ENCODE measurements at places on chromosomes 16 and 17.

GRCh38 chr17:74935585-74936469 lies at the start of gene OTOP3:
TSS of gene OTOP3 (plus strand) at chr17:74935898. CDS start at chr17:74935922, 24 bp downstream.
- DNase-seq = no peak

DNA sequence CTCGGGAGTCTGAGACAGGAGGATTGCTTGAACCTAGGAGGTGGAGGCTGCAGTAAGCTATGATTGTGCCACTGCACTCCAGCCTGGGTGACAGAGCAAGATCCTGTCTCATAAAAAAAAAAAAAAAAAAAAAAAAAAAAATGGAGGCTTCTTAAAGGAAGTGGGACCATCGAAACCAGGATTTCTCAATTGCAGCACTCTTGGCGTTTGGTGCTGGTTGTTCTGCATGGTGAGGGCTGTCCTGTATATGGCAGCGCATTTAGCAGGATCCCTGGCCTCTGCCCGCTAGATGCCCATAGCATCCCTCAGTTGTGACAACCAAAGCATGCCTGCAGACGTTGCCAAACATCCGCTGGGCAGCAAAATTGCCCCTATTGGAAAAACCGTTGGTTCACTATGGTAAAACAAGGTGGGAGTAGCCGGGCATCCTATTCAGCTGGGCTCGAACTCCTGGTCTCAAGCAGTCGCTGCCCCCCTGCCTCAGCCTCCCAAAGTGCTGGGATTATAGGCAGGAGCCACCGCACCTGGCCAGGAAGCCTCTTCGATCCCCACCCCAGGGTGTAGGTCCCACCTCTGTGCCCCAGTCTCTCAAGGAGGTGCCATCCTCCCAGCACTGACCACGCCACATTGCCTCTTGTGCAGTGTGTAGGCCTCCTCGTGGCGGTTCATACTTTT lies 6.5 kb upstream of the NPIPB7 start:
- DNase-seq = no peak

DNA sequence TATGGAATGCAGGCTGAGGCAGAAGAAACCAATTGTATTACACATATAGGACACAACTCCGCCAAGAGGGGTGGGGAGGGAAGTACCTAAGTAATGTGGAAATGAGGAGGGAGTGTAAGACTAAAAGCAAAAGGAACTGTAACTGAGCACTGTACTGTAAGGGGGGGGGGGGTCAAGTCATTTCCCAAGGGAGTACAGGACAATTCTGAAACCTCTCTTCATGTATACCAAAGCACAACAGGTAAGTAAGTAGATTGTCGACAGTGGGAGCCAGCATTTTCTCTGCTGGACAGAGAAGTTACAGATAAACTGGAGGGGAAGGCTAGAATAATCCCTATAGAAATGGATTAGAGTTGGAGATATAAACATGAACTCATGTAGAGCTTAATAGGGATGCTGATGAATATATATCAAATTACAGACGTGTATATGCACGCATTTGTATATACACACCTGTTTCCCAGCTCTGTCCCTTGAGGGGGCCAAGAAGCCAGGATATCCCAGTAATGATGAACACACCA lies 6.4 kb downstream of the USP22 start:
- DNase-seq = no peak

GRCh38 chr17:16243385-16243784 lies 26.4 kb downstream of the PIGL start:
- no peak for DNase-seq

GRCh38 chr17:66720027-66720426 lies 114.9 kb upstream of the CACNG5 start:
- no peak for DNase-seq

DNA sequence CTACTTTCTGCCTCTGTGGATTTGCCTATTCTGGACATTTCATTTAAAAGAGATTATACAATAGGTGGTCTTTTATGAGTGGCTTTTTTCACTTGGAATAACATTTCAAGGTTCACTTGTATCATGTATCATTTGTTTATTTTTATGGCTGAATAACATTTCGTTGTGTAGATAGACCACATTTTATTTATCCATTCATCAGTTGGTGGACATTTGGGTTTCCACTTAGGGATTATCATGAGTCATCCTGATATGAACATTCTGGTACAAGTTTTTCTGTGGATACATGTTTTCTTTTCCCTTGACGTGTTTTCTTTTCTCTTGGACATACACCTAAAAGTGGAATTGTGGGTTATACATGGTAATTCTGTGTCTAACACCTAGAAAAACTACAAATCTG lies 25.3 kb downstream of the PRSS54 start:
- DNase-seq = no peak

DNA sequence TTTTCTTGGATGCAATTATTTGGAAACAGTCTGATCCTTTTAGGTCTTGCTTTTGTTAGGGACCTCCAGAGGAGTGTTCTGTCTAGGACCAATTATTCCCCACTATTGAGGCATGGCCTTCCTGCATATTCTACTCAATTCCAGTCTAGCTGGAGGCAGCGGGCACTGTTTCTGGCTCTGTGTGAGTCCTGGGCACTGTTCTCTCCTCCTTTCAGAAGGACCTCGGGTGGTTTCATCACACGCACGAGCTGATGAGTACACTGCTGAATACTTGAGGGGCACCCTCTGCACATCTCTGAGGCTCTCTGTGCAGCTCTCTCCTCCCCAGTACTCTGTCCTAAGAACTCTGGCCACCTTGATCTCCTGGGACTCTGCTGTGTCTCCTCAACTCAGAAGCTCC lies 30.7 kb downstream of the DYNLL2 start:
- no peak for DNase-seq

GRCh38 chr16:52446080-52446479 lies 100.9 kb downstream of the TOX3 start:
- no peak for DNase-seq

DNA sequence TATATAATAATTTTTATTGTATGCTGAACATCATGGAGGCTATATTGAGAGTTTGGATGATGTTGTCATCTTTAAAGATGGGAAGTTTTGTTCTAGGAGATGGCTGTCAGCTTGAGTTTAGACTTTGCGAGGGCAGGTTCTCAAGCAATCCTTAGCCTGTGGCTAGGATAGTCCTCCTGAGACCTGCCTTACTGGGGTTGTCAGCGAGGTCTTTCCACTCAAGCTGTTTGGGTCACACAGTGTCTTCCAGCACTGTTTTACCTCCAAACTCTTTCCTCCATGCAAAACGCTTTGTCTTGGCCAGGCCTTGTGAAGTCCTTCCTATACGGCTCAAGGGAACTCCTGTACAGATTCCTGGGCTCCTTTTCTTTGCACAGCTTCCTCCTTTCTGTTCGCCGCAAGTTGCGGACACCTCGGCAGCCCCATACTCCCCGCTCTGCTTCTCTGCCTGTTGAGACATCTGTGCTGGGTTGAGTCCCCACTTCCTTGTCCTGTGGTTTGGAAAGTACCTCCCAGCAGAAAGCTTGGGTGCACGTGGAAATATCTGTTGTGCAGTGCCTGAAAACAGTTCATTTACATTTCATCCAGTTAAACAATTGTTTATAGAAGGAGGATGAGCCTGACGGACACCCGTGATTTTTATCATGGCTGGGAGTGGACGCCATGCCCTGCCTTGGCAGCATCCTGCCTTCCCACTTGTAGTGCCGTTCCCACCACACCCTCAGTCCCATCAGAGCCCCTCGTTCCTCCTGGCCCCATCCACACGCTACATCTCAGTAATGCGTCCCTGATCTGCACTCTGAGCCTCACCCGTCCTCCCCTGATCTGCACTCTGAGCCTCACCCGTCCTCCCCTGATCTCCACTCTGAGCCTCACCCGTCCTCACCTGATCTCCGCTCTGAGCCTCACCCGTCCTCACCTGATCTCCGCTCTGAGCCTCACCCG lies 55.0 kb upstream of the CBFA2T3 start:
- no peak for DNase-seq

- DNase-seq = no peak
Measured at GRCh38 chr16:57539072-57539796, 2.9 kb upstream of the CCDC102A start.

DNA sequence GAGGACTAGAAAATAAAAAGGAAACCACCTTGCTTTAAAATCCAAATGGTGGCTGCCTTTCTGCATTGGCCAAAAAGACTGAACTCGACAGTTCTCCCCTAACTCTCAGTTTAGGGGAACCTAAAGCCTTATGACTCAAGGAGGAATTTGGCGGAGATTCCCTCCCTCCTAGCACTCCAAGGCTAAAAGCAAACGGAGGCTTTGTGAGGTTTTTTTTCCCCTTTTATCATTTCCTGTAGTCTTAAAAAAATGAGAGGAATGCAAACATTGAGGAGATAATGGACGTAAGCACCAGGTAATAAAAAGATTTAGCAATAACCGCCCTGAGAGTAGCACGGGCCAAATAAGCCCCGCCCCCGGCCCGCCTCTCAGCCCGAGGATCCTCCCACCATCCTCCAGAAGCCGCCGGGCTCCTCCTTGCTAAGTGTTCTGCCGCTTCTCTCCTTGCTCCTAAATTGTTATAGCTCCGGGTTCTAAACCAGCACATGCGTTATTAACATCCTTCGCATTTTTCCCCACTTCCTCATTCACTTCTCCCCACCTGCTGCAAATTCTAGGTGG lies 5.8 kb upstream of the KIFC3 start:
- peak; percentile 94 for DNase-seq

- DNase-seq = no peak
Measured at GRCh38 chr17:77480509-77481215, 339.9 kb downstream of the SEC14L1 start.

GRCh38 chr17:39095309-39095686 lies 56.1 kb downstream of the PLXDC1 start:
- no peak for DNase-seq

GRCh38 chr16:61987474-61988012 lies 48.7 kb downstream of the CDH8 start:
- no peak for DNase-seq

DNA sequence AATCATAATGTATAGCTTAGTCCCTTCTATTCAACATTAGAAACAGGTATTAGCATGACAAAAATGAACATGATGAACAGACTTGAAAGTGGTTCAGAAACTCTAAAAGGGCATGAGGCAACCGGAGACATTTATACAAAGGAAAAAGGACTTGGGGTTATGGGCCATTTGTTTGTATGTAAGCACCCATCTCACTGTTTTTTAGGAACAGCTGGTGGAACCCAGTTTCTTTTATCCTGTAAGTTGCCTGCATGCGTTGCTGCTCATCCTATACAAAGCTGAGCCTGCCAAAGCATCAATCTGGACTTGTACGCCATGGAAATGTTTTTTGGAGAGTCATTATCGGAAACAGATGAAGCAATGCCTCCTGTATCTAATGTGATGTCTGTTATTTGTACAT lies 72.3 kb upstream of the NACA2 start:
- DNase-seq = no peak

DNA sequence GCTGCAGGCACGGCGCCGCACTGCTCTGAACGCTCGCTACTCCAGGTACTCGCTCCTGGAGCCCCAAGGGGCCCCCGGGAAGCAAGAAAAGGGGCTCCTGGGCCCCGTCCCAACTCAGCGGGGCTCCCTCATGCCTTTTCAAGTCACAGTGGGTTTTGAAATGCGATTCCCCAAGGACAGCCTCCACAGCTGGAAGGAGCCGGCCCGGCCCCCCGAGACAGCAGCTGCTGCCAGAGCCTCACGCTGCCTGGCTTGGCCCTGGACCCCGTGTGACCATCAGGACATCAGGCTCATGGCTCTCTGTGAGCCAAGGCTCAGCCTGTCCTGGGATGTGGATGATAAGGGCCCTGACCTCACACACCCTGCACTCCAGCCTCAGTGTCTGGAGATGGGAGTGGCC lies 80.6 kb downstream of the LMF1 start:
- no peak for DNase-seq

DNA sequence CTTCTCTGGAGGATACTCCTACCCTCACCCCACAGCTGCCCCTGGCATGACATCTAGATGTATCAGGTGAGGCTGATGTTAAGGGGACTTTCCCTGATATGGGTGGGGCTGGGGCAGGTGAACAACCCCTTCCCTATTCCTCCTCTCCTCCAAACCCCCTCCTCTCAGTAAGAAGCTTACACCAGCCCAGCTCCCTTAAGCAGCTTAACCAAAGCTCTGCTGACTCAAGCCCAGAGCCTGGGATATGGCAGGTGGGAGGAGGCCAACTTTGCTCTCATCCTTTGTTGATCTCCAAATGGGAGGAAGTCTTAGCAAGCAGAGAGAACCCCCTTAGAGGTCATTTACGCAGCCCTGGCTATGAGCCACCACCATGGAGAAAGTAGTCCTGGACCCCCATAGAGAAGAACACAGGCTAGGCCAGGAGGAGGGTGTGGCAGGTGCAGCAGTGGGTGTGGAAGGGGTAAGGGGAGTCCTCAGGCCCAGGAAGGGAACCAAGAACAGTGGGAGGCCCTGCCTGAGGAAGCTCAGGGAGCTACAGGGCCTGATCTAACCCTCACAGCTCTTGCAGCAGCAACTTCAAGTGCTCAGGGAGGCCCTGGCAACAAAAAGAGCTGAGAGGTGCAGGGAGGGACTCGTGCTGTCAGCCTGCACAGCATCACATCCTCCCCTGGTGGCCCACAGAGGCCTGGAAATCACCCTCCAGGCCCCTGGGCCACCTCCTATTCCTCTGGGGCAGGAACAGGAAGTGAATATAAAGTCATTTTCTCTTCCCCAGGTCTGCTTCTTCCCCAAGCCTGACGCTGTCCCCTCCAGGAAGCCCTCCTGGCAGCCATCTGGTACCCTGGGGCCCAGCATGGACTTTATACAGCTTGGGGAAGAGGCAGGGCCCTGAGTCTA lies 2.9 kb downstream of the UNC119 start:
- DNase-seq = no peak

GRCh38 chr17:13114601-13115031 lies 96.8 kb upstream of the ELAC2 start:
- DNase-seq = peak; percentile 20

GRCh38 chr17:78202666-78203065 lies 11.4 kb upstream of the BIRC5 start:
- no peak for DNase-seq

DNA sequence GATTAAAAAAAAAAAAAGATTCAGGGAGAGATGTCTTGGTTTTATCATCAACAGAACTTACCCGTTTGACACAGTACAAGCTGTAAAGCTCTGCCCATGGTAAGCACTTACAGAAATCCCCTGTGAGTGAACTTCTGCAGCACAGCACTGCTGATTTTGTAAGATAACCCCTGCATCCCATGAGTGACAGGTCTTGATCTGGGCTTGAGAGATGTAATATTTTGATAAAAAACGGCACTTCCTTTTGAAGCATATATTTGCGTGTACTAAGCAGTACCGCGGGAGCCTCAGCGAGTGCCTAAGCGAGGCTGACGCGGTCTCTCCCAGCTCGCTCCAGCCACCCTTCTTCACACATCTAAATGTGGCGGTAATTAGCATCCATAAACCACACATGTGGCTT lies 50.5 kb downstream of the IKZF3 start:
- DNase-seq = no peak

GRCh38 chr16:61969077-61969382 lies 67.2 kb downstream of the CDH8 start:
- DNase-seq = no peak
